Brain microvascular endothelial cell (primary cell): ENCODE measurements at places on chromosomes 11 and 22.

DNA sequence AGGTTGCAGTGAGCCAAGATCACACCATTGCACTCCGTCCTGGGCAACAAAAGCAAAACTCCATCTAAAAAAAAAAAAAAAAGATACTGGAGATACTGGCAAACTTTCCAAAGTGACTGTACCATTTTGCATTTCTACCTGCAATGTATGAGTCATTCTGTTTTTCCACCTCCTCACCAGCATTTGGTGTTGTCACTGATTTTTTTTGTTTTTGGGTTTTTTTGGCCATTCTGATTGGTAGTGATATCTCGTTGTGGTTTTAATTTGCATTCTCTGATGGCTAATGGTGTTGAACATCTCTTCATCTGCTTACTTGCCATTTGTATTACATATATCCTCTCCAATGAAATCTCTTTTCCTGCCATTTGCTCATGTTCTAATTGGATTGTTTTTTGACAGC lies 12.0 kb upstream of the RBX1 start:
- DNase-seq = no peak

GRCh38 chr11:73399636-73400035 lies 23.4 kb downstream of the RELT start:
- DNase-seq = no peak

DNA sequence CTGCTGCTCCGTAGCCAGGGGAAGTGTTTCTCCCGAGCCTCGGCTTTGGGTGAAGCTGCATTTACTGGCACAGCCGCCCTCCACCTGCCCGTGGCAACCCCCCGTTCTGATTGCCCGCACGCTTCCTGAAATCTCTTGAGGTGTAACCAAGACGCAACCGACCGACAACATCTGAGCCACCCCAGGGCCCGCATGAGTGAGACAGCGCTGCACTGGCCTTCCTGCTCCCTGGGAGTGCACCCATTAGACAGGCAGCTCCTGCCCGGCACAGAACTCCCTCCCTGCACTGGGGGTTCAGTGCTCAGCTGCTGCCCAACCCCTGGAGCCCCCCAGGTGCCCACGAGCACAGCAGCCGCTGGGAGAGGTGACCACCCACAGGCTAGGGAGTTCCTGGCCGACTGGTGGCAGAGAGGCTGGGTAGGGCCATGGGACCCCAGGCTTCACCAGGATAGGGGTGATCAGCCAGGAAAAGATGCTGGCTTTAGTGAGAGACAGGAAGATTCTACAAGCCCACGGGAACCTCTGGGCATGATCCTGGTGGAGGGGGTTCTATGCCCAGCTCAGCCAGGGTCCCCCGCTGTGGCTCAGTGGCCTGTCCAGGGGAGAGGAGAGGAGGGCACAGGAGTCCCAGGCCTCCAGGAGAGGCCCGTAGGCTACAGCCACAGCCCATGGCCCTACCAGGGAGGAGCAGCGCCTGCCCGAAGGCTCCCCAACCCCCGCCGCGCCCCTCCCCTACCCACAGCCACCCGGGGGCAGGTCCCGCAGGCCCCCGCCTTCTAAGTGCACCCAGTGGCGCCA lies 14.6 kb downstream of the PLXNB2 start:
- DNase-seq = no peak

- no peak for DNase-seq
Measured at GRCh38 chr11:19359221-19360000, 118.7 kb upstream of the E2F8 start.

DNA sequence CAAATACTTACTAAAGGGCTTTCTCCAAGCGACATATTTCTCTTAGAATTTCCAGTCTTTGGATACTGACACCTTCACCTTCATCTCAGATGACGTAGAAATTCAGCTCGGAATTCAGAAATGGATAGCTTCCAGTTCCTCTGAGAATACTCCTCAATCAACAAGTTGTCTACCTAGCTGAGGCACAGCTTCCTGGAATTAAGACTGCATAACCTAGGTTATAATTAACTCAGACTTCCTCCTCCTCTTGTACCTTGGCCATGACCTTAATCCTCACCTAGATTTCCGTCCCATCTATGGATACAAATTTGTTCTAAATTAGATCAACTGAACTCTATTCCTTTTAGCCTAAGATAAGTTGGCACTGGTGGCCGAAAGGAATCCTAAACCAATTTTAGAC lies 17.4 kb downstream of the ATP5MG start:
- DNase-seq = no peak

GRCh38 chr11:60700689-60701468 lies 1.5 kb downstream of the MS4A8 start:
- no peak for DNase-seq

GRCh38 chr22:44260216-44261035 lies 52.3 kb downstream of the SHISAL1 start:
- no peak for DNase-seq

- no peak for DNase-seq
Measured at GRCh38 chr11:110735455-110736170, 23.4 kb upstream of the ARHGAP20 start.

- DNase-seq = no peak
Measured at GRCh38 chr22:43467216-43467940, 55.6 kb downstream of the MPPED1 start.

DNA sequence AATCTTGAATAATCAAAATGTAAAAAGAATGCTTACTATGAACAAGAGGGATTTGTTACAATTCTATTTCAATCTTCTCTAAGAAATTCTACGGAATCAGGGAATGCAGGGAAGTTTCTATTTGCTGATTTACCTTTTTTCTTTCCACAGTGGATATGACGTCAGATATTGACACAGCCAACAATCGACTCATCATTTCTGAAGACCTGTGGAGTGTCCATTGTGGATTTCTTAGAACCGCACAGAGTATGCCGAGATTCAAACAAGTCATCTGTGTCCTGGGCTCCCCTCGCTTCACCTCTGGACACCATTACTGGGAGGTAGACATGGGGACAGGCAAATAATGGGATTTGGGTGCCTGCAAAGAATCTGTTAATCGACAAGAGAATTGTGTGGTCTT lies 4.1 kb upstream of the RFPL1 start:
- DNase-seq = no peak

DNA sequence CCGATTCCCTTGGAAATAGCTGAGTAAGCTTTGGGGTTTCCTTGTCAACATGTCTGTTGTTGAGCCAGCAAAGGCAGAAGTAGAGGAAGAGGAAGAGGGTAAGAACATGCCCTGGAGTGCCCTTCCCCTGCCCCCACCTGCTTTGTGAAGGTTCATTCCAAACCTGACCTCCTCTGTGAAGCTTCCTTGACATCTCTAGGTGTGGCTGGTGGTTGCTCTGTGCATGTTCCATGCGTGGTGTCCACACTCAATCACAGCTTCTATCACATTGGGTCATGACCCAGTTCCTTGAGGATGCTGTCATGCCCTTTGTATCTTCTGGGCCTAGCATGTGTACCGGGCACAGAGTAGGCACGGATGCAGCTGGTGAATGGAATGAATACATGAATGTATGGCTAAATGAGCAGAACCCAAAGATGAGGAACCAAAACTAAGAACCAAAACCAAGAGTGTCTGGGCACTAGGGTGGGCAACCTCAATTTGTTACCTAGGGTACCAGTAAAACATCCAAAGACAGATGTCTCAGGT lies 23.7 kb upstream of the FXYD6 start:
- DNase-seq = no peak

GRCh38 chr11:944711-945470 lies 19.2 kb downstream of the AP2A2 start:
- no peak for DNase-seq

GRCh38 chr22:43136801-43137200 lies 6.4 kb downstream of the MCAT start:
- no peak for DNase-seq

- no peak for DNase-seq
Measured at GRCh38 chr22:33832558-33833151, 87.6 kb downstream of the LARGE1 start.

DNA sequence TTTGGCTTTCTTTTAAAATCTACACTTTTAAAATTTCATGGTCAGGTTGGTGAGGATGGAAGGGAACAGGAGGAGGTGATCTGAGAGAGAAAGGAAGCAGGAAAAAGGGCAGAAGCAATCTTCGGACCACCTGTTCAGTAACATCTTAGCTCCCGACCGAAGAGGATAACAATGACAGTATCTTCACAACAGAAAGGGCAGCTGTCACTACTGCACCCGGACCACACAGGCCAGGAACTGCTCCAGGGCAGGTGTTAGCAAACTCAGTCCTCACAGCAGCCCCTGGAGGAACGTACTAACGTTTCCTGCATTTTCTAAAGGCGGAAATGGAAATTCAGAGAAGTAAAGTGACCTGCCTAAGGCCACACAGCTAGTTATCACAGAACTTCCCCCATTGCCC lies 16.8 kb downstream of the PTPN5 start:
- DNase-seq = no peak

DNA sequence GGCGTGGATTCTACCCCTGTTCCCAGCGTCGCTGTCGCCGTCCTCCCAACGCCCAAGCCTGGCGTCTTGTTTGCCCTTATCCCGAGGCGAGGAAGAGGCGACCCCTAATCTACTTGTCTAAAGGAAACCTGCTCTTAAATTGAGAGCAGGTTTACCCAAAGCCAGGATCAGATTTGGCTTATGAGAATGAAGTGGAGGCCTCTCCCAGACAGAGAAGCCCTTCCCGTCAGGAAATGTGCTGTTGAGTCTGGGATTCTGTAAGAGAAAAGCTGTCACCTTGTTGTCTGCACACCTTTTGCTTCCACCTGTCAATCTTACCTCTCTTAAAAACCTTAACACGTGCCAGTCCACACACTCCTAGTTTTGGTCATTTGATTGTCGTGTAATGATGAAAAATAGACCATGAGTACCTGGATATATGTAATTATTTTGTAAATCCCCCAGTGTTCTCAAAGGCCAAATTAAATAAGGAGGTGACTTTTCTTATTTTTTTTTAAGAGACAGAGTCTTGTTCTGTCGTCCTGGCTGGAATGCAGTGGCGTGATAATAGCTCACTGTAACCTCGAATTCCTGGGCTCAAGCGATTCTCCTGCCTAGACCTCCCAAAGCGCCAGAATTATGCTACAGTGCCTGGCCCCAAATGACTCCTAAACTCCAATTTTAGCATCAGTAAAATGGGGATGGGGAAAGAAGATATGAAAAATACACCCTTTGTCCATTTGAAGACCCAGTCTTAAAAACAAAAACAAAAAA lies 627 bp downstream of the GTF2H1 start:
- no peak for DNase-seq

DNA sequence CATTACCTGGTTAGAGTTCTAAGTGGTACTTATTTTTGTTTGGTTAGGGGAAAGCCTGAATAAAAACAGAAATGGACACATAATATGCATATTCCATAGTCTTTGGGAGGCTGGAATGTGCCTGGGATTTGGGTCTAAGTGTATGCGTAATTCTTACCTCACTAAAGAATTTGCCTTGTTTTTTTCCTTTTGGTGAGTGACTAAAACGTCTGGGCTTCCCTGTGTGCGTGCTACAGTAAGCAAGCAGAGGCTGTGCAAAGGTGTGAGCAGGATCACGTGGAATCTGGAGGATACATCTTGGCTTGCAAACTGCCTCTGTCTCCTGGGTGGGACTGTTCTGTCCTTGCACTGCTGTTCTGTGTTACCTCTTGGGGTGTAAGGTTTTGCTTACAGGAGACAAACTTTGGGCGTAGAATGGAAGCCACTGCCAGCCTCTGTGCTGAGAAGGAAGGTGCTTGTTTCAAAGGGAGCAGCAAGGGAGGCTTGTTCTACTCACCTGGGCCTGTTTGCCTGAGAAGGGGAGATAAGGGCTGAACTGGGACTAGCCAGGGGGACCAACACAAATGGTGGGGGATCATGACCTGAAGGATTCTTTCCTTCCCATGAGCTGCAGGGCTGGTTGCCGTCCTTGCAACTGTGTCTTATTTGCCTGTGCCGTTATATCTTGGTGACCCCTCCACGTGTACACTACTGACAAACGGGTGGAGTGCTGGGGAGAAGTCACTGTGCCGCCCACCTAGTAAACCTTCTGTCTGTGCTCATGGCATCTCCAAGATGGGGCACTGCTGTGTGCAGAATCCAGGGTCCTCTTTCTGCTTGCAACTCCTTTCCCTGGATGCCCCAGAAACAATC lies 4.5 kb downstream of the NEAT1 start:
- DNase-seq = peak; percentile 61

- no peak for DNase-seq
Measured at GRCh38 chr11:69171476-69172240, 15.9 kb downstream of the SMIM38 start.

DNA sequence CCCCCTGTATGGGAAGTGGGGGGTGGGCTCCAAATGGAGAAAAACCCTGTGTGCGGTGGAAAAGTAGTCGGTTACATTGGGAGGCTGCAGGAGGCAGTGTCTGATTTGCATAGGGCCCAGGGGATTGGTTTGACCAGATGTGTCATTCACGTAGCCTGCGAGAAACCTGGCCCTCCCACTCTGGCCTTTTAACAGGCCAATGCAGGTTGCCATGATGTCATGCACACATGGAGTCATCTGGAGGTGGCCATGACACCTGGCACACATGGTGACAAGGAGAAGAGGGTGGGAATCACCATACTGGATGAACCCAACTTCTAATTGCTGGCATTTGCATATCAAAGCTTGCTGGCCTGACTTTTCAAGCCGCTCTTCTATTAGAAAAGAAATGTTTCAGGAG lies 50.6 kb downstream of the FAM181B start:
- DNase-seq = no peak

GRCh38 chr11:9681583-9682372 lies 17.9 kb downstream of the SWAP70 start:
- DNase-seq = no peak

GRCh38 chr11:75781296-75781695 lies 12.7 kb downstream of the DGAT2 start:
- DNase-seq = no peak

- DNase-seq = peak; percentile 84
Measured at GRCh38 chr11:124481365-124482323, 36.1 kb upstream of the OR8B8 start.

DNA sequence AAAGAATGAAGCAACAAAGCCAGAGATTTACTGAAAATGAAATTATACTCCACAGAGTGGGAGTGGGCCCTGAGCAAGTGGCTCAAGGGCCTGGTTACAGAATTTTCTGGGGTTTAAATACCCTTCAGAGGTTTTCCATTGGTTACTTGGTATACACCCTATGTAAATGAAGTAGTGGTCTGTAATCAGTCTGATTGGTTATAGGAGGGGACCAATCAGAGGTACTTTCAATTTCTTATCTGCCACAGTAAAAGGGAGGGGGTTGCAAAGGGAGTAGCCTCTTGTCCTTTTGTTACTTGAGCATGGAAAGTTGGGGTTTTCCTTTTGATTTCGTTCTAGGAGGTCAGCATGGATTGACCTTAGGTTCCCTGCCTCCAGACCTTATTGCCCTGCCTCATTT lies 63.5 kb downstream of the ATM start:
- DNase-seq = no peak

DNA sequence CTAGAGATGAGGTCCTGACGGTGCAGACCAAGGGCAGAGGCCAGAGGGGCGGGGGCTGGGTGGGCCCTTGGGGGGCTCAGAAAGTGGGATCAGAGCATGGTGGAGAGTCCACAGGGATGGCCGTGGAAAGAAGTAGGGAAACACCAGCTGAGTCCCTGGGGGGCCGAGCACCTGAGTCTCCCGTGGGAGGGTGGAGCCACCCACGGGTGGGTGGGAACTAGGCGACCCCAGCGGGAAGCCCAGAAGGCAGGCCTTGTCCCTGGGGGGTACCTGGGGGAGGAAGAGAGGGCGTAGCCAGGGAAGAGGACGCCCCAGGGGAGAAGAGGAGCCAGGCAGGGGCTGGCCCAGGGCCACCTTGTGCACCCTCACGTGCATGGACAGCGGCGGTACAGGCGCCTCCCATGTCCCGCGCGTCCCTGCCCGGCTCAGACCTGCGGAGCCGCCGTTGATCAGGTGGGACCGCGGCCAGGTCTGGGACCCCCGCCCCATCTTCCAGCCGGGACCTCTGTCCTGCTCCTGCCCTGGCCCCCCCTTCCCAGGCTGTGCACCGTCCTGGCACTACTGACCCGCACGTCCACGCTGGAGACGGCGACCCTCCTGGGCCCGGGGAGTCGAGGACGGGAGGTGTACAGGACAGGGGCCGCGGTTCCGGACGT lies 10.2 kb downstream of the CRELD2 start:
- no peak for DNase-seq
